Sigmoid colon (tissue), 7 donors: ENCODE measurements at places on chromosomes 7 and 10. TPM values are rescaled to one million over a fixed set of nuclear protein-coding genes. Genes with fewer than 3 reads are reported as not detected.

DNA sequence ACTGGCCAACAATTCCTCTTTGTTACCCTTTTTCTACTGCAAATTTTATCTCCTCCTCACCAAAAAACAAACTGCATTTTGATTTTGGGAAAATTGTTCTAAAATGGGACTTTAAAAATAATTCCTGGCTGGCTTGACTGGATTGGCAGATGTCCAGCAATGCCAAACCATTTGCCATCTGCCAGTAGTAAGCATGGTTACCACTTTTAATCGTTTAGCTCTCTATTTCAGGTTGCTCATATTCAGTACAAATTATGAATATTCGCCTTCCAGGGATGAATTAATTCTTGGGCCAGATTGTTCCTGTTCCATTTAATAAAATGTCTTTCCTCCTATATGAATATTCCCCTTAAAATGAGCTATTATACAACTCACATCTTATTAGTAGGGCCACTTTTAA is 35.7 kb downstream of the SMNDC1 start:
- no peaks in the 10 kb centered on the region for H3K36me3 ChIP-seq
- H3K27me3 ChIP-seq: no peaks in the 10 kb centered on the region
- peak overlapping the region; percentile 80 for H3K27ac ChIP-seq
- no peak for DNase-seq
- H3K4me3 ChIP-seq: no peak overlapping the region
- peaks cover 50% of the 10 kb centered on the region for H3K4me1 ChIP-seq

GRCh38 chr7:148201992-148202391 is 388.6 kb upstream of the C7orf33 start:
- no peak overlapping the region for H3K27ac ChIP-seq
- no peaks in the 10 kb centered on the region for H3K36me3 ChIP-seq

- no peak for DNase-seq
- H3K4me1 ChIP-seq: no peaks in the 10 kb centered on the region
- no peak overlapping the region for H3K4me3 ChIP-seq
- H3K36me3 ChIP-seq: no peaks in the 10 kb centered on the region
- no peaks in the 10 kb centered on the region for H3K27me3 ChIP-seq
- H3K27ac ChIP-seq: no peak overlapping the region
Observed at GRCh38 chr10:129055225-129055624, 411.8 kb upstream of the MGMT start.

DNA sequence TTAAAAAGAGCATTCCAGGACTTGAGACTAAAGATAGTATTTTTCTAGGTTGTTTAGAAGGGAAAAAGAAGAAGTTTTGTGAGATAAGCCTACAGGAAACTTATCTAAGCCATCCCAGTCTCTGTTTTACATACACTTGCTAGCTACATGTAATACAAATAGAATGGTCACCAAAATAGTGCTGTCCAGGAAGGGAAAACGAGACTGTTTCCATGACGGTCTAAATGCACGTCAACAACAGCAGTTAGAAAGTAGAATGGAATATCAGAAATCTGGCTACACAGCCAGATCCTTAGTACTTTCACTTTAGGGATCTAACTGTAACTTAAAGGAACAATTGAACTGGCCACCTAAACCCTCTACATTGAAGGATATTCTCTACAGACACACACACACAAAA is 117.6 kb downstream of the TSPAN12 start:
- H3K36me3 ChIP-seq: no peaks in the 10 kb centered on the region
- peak overlapping the region; percentile 48 for H3K27ac ChIP-seq
- peaks cover 7% of the 10 kb centered on the region for H3K4me1 ChIP-seq
- DNase-seq: no peak

DNA sequence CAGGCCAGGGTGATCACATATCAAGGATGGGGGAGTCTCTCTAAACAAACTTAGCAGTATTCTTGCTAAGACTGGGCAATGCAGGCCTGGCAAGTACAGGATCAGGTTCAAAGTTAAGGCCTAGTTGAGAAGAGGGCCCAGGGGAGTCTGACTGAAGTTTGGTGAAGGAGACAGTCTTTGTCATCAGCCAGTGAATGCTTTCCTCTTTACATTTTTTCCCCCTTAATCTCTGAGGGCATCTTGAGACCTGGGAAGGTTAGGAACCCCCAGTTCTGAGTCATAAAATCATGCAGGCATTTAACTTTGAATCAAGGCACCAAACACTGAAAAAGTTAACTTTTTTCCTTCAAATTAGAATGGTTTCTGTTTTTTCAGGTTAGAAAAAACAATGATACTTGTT is 311.5 kb downstream of the REEP3 start:
- H3K27me3 ChIP-seq: no peaks in the 10 kb centered on the region
- H3K36me3 ChIP-seq: no peaks in the 10 kb centered on the region
- no peaks in the 10 kb centered on the region for H3K4me1 ChIP-seq
- no peak for DNase-seq

DNA sequence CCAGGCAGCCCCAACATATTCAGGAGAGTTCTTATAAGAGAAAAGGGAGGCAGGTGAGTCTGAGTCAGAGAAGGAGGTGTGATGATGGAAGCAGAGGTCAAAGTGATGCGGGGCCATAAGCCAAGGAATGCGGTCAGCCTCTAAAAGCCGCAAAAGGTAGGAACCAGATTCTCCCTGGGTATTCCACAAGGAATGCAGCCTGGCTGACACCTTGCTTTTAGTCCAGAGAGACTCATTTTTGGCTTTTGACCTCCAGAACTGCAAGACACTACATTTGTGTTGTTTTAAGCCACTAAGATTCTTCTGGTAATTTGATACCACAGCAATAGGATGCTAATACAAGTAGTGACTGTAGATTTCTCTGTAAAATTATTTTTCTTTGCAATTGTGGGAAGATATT is 151.5 kb upstream of the EEPD1 start:
- no peak overlapping the region for H3K4me3 ChIP-seq
- H3K4me1 ChIP-seq: no peaks in the 10 kb centered on the region
- DNase-seq: no peak
- H3K27me3 ChIP-seq: no peaks in the 10 kb centered on the region
- no peak overlapping the region for H3K27ac ChIP-seq

The RBM20 gene
- 7.8 TPM for total RNA-seq

The SFMBT2 gene
- total RNA-seq: 5.5 TPM

The TMEM270 gene
- not detected for total RNA-seq

The ZNF736 gene
- 7.6 TPM for total RNA-seq
